ENCODE measurements at places on chromosomes 4 and X.

GRCh38 chr4:15294832-15295231, 133.0 kb upstream of the C1QTNF7 start:
- no peak for DNase-seq

GRCh38 chr4:15118292-15118691, 116.0 kb downstream of the CPEB2 start:
- DNase-seq: no peak

DNA sequence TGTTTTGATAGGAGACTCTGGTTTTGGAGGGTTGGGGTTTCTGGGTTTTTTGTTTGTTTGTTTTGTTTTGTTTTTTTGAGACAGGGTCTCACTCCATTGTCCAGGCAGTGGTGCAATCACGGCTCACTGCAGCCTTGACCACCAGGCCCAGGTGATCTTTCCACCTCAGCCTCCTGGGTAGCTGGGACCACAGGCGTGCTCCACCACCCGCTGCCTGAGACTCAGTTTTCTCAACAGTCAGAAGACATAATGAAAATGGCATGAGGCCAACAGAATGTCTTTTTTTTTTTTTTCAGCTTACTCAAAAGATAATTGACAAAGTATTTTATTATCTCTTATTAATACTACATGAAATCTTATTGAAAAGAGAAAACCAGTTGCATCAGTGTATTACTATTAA, 32.4 kb downstream of the TNIP2 start:
- DNase-seq: no peak

DNA sequence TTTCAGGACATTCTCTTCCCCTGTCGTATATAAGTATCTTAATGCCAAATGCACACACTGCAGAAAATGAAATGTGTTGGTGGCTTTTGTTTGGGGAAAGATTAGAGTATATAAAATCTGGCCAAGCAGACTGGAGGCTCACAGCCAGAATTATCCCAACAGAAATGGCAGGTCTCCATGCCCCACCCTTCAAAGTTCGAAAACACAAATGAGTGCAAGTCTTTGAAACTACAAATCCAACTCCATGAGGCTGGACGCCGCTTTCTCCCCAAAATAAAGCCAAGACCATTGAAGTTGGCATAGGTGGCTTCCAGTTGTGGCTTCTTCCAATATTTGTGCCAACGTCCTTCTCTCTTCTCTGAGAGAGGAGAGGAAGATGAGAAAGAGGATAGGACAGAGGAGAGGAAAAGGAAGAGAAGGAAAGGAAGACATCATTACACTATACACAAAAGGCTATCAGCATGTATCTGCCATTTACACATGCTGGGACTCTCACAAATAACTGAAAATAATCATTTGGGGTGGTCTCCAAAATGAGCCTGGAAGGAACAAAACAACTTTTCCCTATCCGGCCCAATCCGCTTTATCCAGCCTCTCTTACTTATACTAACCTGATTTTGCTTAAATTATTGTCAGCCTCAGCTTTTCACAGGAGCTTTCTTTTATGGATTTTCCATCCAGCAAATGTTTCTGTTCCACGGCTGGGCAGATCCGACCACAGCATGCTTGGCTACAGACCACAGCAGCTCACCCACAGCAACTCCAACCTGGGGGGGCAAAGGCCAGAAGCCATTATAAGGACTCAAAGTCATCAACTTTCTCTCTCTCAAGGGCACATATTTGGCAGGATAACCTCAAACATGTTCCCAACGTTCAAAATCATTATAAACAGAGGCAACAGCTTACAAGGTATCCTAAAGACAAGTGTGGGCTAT, 71.7 kb downstream of the APBB2 start:
- DNase-seq: no peak

DNA sequence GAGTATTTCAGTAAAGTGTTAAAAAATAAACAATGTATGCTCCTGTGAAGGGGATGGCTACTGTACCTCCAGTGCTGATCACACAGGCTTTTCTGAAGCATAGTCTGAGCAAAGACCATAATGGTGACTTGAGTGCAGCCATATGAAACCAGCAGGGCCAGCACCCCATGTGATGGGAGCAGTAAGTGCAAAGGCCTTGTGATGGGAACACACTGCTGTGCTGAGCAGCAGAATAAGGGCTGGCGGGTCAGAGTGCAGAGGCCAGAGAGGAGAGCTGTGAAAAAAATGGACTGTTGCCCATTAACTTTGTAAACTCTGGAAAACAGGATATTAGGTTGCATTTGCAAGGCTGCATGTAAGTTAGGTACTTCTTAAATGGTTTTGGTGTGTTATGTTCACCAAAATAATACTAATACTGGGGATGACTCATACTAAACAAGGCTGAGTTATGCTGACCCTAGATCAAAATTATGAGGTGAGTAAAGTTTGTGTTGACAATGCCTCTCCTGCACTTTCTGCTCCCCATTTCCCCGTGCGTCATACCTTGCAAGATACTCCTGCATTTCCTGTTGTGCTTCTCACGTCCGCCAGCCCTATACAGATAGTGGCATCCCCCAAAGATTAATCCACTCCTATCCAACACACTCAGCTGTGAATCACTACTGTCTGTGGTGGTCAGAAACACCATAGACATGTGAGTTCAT, 67.0 kb upstream of the FAM9A start:
- DNase-seq: no peak

DNA sequence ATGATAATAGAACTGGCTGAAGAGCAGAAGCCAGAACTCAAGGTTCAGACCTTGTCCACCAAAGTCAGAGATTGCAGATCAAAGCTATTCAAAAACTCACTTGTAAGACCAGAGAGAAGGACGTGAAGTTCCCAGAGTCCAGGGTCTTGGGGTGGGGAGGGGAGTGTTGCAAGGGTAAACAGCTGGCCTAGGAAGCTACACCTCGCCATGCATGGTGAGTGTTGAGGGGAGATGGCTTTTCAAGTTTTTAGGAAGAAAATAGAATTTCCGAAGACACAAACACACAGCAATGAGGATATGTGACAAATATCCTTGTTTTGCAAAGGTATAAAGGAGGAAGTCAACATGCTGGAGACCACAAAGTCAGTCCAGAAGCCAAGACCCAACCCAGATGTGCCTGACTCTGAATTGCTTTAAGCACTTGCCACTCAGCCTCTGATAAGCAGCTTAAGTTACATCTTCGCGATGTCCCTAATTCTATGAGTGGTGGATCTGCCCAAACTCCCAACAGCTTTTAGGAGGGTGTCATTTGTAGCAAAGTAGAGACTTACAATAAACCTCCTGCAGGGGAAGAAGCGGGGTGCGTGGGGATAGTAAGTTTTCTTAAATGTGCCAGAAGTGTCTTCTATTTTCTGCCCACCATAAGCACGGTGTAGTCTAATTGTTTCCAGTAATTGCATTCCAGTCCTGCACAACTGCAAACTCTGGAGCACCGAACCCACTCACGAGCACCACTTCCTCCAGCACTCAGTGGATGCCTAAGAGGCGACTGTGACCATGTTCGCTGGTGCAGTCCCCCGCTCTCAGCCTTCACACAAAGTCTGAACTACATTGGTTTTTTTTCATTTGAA, 26.5 kb downstream of the HAND2 start:
- DNase-seq: no peak

DNA sequence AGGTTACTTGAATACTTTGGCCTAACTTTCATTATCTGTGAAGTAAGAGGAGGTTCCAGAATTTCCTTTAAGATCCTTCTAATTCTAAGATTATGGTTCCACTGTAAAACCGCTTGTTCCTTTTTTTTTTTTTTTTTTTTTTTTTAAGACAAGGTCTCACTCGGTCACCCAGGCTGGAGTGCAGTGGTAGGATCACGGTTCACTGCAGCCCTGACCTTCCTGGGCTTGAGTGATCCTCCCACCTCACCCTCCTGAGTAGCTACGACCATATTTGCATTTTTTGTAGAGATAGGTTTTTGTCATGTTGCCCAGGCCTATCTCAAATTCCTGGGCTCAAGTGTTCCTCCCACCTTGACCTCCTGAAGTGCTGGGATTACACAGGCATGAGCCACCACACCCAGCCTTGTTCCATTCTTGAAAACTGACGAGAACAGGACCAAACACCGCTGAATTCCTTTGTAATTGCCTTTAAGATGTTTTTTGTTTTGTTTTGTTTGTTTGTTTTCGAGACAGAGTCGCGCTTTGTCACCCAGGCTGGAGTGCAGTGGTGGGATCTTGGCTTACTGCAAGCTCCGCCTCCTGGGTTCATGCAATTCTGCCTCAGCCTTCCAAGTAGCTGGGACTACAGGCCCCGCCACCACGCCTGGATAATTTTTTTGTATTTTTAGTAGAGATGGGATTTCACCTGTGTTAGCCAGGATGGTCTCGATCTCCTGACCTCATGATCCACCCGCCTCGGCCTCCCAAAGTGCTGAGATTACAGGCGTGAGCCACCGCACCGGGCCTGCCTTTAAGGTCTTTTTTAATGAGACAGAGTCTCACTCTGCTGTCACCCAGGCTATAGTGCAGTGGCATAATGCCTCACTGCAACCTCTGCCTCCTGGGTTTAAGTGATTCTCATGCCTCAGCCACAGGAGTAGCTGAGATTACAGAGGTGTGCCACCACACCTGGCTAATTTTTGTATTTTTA, 6.8 kb downstream of the PDS5A start:
- no peak for DNase-seq

DNA sequence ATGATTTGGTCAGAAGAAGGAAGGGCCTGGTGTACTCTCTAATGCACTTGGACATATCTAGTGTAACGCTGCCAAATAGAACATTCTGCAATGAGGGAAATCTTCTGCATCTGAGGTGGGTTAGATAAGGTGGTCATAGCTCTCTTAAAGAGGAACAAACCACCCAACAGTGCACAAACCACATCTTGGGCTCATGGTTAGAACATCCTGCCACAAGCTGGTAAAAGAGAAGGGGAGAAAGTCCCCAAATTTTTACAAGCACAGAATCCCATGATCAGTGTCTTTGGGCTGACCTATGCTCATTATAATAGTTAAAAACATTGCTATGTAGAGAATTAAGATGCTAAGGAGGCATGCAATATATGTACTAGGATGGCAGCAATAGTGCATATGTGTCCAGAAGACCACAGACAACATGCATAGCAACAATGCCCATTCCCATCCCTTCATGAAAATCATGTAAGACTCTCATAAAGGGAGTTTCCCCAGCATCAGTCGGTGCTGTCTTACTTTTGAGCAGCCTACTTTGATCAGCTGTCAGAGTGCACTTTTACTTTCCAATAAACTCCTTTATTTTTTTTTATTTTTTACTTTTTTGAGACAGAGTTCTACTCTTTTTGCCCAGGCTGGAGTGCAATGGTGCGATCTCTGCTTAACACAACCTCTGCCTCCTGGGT, 99.7 kb upstream of the SLC7A11 start:
- DNase-seq: no peak

DNA sequence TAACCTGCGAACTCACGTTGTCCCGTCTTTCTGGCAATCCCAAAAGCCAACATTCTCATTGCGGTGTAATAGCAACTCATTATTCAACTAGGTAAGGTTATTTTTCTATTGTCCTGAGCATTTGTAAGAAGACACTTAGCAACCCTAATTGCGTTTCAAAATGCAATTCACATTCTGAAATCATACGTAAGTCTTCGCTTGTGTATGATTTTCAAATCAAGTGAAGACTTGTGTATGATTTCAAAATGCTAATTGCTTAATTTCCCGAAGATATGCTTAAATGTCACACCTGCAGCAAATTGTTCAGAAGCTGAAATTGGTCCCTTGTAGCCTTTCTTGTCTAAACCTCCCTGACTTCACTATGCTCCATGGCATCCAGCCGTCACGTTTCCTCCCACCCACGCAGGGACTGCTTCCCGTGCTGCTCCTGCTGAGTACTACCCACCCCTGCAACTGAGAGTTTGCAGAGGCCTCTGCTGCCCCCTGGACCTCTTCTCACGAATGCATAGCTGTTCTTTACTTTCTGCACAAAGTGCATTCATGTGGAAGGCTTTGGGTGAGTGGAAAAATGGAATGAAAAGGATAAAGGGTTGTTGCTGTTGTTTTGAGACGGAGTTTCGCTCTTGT, 40.8 kb upstream of the CLDN24 start:
- DNase-seq: no peak

GRCh38 chr4:37522996-37523395, 163.2 kb downstream of the RELL1 start:
- DNase-seq: no peak

- no peak for DNase-seq
These were observed 21.6 kb downstream of the TEC start for GRCh38 chr4:48247878-48248558.

DNA sequence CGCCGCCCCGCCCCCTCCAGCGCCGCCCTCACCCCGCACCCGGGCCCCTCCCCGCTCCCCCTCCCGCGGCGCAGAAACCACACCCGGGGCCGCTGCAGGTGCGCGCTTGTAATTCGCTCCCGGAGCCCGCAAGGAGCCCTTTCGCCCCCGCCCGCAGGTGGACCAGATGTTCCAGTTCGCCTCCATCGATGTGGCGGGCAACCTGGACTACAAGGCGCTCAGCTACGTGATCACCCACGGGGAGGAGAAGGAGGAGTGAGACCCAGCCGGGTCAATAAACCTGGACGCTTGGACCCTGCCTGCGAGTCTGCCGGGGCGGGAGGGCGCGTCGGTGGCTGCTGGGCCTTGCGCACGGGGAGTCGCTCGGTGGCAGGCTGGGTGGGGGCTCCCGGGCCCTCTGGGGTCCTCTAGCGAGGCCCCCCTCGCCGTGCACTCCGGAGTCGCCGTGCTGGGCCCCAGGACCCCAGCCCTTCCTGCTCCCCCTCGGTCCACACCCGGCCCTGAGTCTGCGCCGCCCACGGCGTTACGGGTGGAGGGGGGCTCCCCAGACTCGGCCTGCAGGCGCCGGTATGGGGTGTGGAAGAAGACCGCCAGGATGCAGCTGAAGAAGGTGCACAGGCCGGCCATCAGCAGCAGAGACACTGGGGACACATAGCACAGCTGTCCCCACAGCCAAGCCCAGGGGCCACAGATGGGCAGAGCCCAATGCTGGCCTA, 7.1 kb downstream of the SLC49A3 start:
- DNase-seq: peak; percentile 51

- DNase-seq: peak; percentile 27
These were observed 627 bp downstream of the CDKN2AIP start for GRCh38 chr4:183445097-183445428.

DNA sequence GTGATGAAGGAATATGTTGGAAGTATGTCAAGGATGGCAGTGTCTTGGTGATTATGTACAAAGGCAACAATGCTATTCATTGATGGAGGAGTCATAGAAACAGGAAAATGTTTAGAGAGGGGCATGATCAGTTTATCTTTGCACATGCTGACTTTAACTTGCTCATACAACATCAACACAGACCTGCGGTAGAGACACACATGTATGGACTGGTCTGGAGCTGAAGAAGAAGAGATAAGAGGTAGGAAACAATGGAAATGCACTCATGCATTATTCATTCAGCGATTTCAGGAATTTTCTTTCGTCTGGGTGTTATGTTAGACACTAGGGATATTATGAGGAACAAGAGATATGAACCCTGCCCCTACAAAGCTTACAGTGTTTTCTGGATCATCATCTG, 1252.3 kb upstream of the TENM3 start:
- DNase-seq: no peak

- DNase-seq: no peak
These were observed 14.5 kb upstream of the CAPN6 start for GRCh38 chrX:111284631-111285293.

DNA sequence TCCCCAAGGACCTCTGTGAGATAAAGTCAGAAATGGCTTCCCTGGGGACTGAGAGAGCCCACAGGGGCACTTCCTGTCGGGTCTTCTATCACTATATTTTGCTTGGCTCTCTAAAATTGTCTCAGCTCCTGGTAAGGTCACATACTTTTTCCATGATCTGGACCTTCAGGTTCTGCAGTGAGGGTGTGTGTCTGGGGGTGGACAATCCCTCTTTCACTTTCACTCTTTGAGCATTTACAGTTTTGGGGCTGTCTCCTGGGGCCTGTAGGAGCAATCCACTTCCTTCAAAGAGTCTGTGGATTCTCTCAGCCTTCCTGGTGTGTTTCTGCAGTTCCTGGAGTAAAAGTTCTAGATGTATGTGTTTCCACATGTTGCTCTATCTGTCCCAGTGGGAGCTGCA, 335.7 kb downstream of the FSTL5 start:
- DNase-seq: no peak

All from CD4-positive, alpha-beta T cell treated with Interleukin-15 for 4 hours (primary cell).